Activated CD4-positive, CD25-positive, alpha-beta regulatory T cell treated with anti-CD3 and anti-CD28 coated beads, Interleukin-2, amount 50 U/mL, for 72 hours (primary cell): ENCODE measurements at places on chromosomes 11 and 22.

DNA sequence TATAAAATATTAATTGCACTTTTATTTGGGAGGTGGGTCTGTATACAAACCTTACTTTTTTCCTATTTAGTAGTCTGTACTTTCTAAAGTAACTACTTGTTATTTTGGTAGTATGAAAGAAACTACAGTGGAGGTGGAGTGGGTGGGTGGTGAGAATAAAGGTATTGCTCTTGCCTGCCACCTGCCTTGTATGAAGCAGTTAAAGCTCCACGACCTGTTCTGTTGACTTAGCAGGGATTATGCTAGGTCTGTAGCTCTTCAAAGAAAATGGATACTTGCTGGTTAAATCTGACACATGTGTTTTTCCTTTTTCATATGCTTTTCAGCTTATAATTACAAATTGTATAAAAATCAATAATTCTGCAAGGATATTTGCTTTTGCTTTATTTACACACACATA, 111.9 kb downstream of the EHF start:
- DNase-seq = no peak

DNA sequence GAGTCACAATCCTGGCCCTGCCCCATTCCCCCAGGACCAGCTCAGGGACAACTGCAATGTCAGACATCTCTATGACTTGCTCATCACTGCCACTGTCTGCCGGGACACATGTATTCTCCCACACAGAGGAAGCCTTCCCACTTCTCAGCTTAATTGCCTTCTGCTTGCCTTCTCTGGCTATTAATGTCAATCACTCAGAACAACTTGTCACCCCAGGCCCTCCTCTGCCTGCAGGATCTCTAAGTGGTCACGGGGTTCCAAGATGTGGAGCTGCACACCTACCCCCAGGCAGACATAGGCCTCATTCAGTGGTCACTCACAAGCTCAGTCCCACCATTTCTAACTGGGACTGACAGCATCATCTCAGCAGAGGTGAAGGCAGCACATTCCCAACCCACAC, 15.1 kb downstream of the PLEKHA7 start:
- no peak for DNase-seq

GRCh38 chr11:124872741-124873140, 7.5 kb downstream of the ROBO3 start:
- DNase-seq = no peak

- no peak for DNase-seq
Observed at GRCh38 chr11:68325907-68326220, 13.5 kb downstream of the LRP5 start.

DNA sequence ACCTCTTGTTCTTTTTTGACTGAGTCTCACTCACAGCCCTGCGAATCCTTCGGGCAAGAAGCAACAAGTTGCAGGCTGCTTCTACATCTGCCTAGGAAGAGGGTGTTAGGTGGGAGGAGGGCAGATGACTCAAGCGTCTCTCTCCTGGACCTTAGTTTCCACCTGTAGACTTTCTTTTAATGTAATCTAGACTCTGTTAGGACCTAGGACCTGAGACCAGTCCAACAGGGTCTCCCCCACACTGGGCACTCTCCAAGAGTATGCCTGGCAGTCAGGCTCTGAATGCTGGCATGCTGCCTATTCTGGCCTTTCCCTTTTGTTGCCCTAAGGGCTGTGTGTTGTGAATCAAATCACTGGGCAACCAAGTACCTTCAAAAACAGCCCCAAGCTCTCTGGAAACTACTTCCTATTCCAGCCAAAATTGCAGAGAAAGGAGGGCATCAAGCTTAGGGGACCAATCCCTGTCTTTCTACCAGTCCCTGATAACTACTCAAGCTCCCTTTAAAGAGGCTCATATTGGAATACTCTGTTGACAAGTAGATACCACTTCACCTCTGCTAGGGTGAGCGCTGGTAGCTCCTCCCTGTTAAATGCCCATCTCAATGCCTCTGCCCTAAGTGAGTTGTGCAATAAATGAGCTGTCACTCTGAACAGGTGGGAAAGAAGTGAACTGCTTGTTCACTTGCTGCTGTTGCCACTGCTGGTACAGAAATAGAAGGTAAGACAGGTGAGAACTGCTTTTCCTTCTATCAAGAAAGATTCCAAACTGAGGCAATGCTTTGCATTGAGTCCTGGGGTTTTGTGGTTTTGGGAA, at the start of gene BBOX1:
Gene BBOX1 (plus strand): TSS at position 514 of the 814 bp plus-strand sequence. CDS start 14,616 bp downstream, outside the sequence.
- DNase-seq = no peak

GRCh38 chr11:63504054-63504453, 1.8 kb upstream of the LGALS12 start:
- no peak for DNase-seq
